Fibroblast of the aortic adventitia (primary cell): ENCODE measurements at places on chromosomes 4 and X. TPM values are rescaled to one million over a fixed set of nuclear protein-coding genes. Genes with fewer than 3 reads are reported as not detected.

The MFAP3L gene
- 0.82 and 3.3 TPM in 2 replicates for total RNA-seq

The ADH7 gene
- total RNA-seq: 0.09 TPM in 1 of 2 replicates, not detected in the other

The NMU gene
- total RNA-seq: not detected in 2 replicates

The GPM6B gene
- 0.57 and 10.4 TPM in 2 replicates for total RNA-seq

The TBCK gene
- 59.7 and 163 TPM in 2 replicates for total RNA-seq

The MAP9 gene
- 6.5 and 19.0 TPM in 2 replicates for total RNA-seq

The UBE2D3 gene
- total RNA-seq: 247 and 487 TPM in 2 replicates

The TRIM75 gene
- not detected in 2 replicates for total RNA-seq

The POF1B gene
- total RNA-seq: not detected in 2 replicates

The BEX5 gene
- 0.09 TPM in 1 of 2 replicates, not detected in the other for total RNA-seq

The ATOH1 gene
- not detected in 2 replicates for total RNA-seq

The FOXO4 gene
- 4.2 and 75.8 TPM in 2 replicates for total RNA-seq

The LUZP4 gene
- total RNA-seq: not detected in 2 replicates

The MAP7D2 gene
- 0.18 and 1.2 TPM in 2 replicates for total RNA-seq

The SORBS2 gene
- total RNA-seq: 2.8 and 5.8 TPM in 2 replicates

The KIAA1210 gene
- not detected in 2 replicates for total RNA-seq

The DHX15 gene
- total RNA-seq: 141 and 165 TPM in 2 replicates

The ADH1A gene
- total RNA-seq: 0.27 TPM in 1 of 2 replicates, not detected in the other
